NCI-H748 treated with DMSO at 0.1 percent for 48 hours (cell line): ENCODE measurements at places on chromosomes 5 and 9.

DNA sequence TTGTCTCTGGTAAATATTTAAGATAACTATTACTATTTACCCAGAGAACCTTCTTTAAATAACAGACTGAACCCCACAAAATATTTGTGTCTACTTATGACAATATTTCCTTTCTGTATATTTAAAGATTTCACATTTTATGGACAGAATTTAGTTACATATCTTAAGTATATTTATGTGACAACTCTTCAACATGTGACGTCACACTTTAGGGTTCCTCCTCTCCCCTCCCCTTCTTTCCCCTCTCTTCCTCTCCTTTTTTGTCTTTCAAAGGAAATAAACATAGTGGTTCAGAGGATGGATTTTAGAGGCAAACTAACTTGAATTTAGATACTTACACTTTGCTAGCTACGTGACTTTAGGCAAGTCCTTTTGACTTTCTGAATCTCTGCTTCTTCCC, 655.6 kb upstream of the NUDT12 start:
- DNase-seq, result no peak

DNA sequence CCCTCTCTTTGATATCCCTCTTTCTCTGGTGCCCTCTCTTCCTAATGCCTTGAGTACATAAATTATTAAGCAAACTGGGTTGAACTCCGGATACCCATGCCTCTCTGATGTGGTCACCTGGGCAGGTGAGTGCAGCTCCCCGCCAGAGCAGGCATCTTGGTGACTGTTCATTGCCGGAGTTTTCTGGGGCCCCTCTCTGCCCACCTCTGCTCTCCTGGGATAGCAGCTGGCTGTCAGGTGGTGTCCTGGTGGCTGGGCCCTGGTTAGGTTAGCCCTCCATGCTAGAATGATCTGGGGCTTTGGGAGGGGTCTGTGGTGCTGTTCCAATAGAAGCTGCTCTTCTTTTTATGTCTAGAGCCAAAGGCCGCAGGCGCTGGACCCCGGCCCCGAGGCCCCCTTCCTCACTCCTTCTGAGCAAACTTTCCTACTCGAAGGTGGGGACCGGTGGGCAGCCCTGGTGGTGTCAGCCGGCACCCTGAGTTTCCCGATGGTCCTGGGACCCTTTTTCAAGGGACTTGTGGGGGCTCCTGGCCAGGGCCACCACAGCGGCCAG, 4.9 kb upstream of the SCGB3A1 start:
- DNase-seq, result no peak

- no peak for DNase-seq
These were observed 586 bp upstream of the FCHO2 start for GRCh38 chr5:72955143-72955767.

GRCh38 chr5:5521029-5521428, 98.6 kb downstream of the ICE1 start:
- no peak for DNase-seq

DNA sequence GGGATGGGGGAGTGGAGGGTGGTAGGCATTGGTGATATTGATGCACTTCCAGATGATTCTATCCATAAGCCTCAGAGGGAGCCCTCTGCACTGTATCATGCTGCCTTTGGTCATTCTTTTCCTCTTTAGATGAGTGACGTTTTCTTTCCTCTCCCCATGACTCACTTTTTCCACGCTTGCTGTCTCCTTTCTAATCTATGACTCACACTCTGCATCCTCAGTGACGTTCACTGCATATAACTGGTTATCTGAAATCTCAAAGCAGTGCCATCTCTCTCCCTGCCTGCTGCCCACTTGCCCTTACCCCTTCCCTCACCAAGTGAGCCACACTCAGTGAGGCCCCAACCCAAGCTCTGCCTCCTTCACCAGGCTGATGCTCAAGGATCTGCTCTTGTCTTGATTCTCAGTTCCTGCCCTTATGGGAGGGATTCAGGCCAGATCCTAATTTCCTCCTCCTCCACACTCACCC, 31.6 kb downstream of the PTGS1 start:
- no peak for DNase-seq

DNA sequence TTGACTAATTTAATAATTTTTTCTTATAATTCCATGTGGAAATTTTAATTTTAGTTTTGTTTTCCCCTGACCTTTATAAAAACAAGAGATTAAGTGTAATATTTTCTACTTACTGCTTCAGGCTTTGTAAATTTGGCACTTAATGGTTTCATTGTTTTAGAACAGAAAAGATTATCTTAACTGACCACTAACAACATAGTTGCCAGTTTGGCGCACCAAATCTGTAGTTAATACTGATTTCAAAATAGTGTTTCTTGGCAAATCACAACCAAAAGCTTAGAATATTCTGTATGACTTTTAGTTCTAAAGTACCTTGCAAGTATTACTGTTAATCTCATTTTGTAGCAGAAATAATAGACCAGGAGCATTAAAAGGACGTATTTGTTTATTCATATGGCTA, 124.3 kb downstream of the COMMD10 start:
- DNase-seq, result no peak

DNA sequence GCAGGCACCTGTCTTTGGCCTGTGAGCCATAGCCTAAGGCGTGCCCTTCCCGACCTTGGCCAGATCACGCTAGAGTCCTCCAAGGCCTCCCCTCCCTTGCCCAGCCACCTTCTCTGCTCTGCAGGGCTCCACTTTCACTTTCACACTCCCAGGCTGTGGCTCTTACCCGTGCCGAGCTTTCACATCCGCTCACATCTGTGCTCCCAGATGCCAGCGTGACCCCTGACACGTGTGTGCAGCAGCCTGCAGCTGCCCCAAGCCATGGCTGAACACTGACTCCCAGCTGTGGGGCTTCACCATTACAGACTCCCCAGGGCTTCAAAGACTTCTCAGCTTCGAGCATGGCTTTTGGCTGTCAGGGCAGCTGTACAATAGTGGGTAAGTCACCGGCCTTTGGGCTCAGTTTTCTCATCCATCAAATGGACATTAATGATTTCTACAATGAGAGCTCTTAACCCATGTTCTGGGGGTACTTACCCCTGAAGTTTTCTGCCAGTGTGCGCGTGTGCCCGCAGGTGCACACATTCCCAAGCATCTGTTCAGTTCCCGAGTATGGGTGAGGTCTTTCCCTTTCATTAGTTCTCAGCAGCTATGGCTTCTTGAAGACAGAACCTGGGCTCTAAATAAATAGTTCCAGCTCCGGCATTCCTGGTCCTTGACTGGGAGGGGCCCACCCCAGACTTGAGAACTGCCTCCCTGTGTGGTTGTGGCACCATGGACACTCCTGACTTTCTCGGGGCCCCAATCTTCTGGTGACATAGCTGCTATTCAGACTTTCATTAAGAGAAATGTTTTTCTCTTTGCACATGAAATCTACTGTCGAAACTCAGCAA, 118.6 kb downstream of the RGS3 start:
- no peak for DNase-seq
